ENCODE measurements at places on chromosomes 2 and 18.

- DNase-seq: peak; percentile 35
Measured at GRCh38 chr2:200089040-200089755, 133.8 kb downstream of the MAIP1 start.

GRCh38 chr2:101794141-101794540, 96.6 kb downstream of the MAP4K4 start:
- DNase-seq: no peak

DNA sequence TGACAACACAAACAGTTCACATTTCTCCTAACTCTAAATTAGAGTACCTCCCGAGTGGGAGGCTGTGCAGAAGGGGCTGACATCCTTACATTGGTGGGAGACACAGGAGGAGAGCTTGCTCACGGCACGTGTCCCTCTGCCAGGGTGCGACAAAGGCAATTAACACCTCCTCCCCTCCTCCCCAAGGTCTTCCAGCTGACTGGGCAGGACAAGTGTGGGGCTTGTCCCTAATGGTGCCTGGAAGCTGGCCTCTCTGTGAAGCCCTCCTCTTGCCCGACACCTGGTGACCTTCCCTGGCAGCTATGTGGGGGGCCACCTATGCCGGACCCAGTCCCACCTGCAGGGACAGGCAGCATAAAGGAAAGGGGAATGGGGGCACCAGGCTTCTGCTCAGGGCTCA, 57.0 kb downstream of the FAM168B start:
- DNase-seq: no peak

GRCh38 chr2:207121784-207122183, 44.0 kb downstream of the KLF7 start:
- no peak for DNase-seq

DNA sequence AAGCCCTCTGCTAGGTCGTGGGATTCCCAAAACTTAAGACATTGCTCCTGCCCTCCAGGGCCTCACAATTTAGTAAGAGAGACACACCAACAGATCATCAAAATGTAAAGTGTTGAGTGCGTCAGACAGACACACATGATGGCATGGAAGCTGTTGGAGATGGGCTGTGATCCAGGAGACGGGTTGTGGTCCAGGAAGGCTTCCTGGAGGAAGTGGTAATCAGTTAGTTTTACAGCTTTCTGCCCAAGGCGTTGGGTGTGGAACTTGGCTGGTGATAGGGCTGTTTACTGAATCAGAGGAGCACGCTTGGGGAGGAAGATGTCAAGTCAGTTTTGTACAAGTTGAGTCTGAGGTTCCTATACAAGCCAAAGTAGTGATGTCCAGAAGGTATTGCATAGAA, 24.0 kb upstream of the GLI2 start:
- DNase-seq: no peak

Data from tongue (tissue), 3 donors.